Left renal cortex interstitium (tissue), 4 donors: ENCODE measurements at places on chromosomes 11 and 22.

DNA sequence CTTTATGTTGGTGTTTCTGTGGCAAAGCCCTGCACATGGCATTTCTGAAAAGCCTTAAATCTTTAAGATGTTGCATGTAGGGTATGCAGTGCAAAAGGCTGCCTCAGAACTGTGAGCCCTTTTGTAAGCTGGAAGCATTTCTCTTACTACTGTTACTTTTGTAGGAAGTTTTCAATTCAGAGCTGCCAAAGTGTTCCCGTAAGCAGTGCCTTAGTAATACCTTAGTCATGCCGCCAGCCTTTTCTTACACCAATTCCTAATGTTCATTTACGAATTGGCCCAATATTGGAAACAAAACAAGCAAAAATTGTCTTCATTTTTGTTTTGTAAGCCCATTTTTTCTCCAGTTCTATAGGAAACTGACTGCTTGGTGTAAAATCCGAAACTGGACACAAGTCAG is 67.4 kb upstream of the RASSF10 start:
- no peak for DNase-seq

DNA sequence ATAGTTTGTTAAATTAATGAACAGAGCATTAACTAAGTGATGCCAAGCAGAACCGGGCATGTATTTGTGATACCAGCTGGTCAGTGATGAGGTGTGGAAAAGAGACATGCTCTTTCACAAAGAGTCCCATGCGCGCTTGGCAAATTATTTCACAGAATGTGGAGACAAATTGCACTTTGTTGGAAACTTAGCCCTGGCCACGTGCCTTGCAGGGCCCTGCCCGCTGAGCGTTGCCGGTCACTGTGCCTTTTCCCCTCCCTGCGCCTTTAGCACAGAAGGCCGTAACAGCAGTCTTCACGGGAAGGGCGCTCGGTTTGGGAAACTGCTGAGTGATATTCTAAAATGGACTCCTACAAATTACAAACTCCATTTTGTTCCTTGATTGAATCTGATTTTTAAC is 235.9 kb downstream of the TBC1D22A start:
- no peak for DNase-seq

DNA sequence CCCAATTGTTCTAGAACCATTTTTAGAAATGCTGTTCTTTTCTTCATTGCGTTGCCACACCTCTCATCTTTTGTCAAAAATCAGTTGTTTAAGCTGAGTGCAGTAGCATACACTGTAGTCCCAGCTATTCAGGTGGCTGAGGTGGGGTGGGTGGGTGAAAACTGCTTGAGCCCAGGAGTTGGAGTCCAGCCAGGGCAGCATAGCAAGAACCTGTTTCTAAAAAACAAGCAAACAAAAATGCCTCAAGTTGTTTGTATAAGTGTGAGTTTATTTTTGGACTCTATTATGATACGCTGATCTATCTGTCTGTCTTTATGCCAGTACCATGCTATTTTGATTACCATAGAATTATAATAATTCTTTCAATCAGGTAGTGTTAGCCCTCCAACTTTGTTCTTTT is 62.5 kb upstream of the RRM1 start:
- no peak for DNase-seq

DNA sequence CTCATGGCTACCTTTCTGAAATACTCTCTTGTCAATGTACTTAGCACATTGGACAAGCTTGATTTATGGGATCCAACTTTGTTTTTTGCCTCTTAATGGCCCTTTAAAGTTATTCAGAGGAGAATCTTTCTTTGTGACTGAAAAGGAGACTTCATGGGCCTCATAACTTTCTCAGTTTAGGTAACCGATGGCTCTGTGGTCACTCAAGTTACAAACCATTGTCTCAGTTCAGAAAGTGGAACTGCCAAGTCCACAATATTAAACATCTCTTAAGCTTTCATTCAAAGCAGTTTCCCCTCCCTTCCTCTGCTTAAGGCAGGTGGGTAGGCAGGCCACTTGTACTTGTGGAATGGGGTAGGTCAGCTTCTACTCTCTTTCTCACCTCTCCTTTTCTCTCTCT is 12.3 kb upstream of the ARL14EP start:
- DNase-seq: no peak

GRCh38 chr11:126949066-126949891 is 51.3 kb downstream of the KIRREL3 start:
- DNase-seq: no peak

- DNase-seq: no peak
Observed at GRCh38 chr11:118657709-118658428, 21.6 kb downstream of the TREH start.

- DNase-seq: peak; percentile 10
Observed at GRCh38 chr11:36953976-36954375, 355.9 kb upstream of the RAG2 start.

DNA sequence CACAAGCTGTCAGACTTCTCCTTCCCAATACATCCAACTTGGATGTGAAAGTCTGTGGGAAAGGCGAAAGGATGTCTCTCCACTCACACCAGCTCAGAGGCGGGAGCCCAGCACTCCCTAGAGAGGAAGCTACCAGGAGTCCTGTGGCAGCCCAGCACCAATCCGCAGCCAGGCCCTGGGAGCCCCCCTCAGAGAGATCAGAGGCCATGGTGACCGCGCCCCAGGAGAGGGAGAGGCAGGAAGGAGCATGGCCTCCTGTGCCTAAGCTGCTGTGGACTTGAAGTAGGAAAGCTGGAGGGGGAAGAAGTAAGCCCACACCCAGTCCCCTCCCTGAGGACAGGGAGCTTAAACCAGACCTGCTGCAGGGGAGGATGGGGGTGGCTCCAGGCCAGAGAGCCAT is 24.4 kb upstream of the IGSF9B start:
- no peak for DNase-seq

DNA sequence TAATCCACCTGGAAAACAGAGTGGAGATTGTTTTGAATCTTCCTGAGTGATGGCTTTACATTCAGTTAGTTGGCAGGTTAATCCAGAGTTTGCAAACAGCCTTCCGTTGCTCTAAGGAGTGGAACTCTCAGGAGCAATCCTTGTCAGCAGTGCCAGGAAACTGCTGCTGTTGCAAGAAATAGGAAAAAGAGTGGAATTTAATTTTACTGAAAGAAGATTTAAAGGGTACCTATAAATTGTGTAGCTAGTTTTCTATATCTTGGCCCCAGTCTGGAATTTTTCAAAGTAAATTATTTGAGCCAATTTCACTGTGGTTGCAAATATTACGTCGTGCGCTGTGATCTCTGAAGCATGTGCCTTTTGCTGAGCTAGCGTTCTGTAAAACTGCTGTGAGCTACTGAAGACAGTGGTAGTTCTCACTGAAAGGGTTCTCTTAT is 55.5 kb upstream of the SLC5A12 start:
- DNase-seq: no peak

DNA sequence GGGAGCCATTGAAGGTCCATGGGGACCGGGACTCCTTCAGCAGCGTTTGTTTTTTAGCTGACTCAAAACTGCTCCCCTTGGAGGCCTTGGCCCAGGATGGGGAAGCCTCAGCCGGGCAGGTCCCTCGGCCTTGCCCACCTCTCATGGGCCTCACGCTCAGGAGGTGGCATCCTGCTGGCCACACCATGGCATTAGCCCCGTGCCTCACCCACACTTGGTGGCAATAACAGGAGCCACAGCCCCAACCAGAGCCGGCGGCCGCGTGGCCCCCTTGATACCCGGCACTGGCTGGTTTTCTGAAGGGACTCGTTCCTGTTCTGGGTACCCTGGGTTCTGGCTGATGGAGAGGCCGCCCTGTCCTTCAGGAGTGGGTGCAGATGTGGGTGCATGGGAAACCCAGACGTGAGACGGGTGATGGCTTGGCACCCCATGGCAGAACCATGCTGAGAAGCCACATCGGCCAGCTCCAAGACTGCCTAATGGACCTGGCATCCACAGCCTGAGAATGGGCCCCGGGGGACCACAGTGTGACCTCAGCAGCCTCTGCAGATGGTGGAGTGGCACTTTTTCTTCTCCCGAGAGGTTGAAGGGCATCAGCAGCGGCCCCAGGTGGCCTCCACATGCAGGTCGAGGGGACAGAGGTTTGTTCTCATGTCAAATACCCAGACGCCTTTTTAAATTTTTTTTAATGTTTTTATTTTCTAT is 49.8 kb upstream of the PPARA start:
- no peak for DNase-seq

DNA sequence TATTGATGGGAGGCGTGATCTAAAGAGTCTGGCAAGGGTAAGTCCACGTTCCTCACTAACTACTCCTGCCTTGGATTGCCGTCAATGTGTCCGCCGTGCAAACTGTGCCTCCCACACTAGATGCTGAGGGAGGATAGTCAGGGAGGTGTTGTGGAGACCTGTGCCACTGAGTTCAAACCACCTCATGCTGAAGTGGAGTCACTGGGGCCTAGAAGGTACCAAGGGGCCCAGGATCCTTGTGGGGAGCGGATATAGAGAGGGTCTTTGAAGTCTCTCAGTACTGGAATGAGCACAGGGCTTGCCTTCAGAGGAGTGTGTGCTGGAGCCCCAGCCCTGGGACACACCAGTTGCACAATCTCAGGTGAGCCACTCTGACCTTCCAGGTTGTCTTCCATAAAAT is 27.1 kb upstream of the TMPRSS4 start:
- DNase-seq: no peak

- peak; percentile 2 for DNase-seq
Observed at GRCh38 chr11:85182441-85183387, 444.4 kb downstream of the DLG2 start.

DNA sequence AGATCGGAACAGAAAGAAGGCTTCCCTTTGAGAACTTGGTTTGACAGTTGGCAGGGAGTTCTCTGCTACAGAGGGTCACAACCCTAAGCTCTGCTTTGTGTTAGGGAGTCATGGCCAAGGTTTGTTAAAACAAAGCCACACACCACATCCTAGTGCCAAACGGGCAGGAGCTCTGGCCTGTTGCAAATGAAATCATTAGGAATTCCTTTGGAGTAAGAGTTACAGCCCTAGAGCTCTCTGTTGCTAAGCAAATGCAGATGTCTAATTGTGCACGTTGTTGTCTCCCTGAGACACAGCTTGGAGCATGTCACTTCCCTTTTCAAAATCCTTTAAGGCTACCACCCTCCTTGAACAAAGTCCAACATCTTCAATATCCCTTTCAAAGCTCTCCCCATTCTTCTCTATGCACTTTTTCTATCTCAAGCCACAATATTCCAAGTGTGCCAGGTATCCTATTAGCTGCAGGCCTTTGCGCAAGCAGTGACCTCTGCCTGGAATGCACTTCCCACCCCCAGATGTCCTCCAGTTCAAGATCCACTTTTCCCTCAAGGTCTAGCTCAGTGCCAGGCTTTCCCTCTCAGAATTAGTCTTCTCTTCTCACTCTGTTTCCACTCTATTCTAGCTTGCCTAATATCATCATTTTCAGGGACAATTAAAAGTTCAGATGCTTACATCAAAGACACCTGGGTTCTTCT is 253.7 kb upstream of the POU2AF2 start:
- no peak for DNase-seq
